ENCODE measurements at places on chromosomes 7 and 10.

DNA sequence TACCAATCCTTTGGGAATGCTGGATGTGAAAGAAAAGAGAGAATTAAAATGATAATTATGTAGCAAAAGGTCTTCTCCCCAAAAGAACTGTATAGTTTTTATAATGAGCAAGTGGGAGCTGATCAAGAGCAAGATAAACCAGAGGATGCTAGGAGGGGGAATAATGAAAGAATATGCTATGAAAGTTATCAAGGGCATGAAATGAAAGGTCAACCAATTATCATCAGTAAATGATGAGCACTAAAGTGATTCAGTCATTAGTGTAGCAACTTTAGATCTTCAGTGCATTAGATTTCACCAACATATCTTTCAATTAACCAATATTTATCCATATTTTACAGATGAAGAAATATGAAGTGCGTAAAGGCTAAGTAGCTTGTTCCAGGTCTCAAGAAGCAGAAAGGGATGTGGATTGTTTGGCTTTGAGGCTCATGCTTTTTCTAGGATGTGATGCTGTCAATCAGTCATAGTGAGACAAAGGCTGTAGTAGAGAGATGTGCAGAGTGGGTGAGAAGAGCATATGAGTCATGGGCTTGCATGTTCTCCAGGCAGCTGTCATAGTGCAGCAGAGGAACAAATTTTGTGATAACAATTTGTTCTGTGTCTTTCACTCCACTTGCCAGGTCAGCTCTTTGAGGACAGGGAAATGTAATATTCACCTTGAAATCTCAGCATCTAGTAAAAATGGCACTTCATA lies 5.7 kb upstream of the OR2F2 start:
- DNase-seq: no peak

GRCh38 chr10:129380279-129380678 lies 86.8 kb upstream of the MGMT start:
- DNase-seq: no peak

GRCh38 chr7:25854608-25855497 lies 297.1 kb upstream of the NFE2L3 start:
- peak; percentile 93 for DNase-seq

DNA sequence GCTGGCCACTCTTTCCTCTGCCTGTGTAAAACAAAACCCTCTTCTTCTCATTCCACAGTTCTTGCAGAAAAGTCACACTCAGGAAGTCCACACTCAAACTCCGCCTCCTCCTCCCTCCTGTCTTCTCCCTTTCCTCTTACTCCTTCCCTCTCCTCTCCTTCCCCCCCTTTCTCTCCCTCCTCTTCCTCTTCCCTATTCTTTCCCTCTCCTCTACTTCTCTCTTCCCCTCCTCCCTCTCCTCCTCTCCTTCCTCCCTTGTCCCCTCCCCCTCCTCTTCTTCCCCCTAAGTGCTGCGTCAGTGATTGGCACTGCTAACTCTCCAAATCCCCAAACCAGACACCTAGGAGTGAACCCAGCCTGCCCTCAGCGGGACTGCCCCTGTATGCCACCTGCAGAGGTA lies 67.0 kb downstream of the ZNF467 start:
- no peak for DNase-seq

DNA sequence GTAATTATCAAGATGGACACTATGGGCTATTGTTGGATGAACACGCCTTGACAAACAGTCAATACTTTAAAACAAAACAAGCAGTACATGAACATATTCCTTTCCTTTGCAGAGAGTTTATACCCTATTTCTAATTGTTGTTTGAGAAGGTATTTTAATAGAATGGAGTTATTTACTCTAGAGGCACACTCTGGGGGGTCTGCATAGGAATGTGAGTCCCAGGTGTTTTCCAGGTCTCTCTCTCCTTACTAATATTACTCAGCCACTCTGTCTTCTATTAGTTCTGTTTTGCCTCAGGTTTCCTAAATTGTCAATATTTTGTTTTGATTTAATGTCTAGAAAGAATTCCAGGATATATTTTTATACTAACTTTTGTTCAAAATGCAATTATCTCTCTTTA lies 1091.4 kb downstream of the CNTNAP2 start:
- DNase-seq: no peak

DNA sequence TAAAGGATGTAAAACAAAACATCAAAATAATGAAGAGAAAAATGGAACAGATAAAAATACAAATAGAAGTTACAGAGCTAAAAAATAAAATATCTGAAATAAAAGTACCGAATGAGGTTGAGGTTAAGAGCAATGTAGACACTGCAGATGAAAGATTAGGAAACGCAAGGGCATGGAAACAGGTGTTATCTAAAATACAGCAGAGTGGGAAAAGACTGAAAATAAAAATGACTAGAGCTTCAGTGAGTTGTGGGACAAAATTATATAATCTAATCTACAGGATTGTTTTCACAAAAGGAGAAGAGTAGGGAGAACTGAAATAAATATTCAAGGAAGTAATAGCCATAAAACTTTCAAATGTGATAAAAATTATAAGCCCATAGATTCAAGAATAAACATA lies 123.8 kb downstream of the PTEN start:
- no peak for DNase-seq

- DNase-seq: no peak
These were observed 146.0 kb downstream of the TNS3 start for GRCh38 chr7:47435889-47436312.

GRCh38 chr10:91032611-91033206 lies 111.8 kb upstream of the ANKRD1 start:
- no peak for DNase-seq

- no peak for DNase-seq
These were observed 54.8 kb downstream of the OTUD1 start for GRCh38 chr10:23493711-23494110.

- DNase-seq: peak; percentile 9
These were observed 88.3 kb downstream of the GOLGA7B start for GRCh38 chr10:97937928-97938327.

GRCh38 chr10:8071006-8071405 lies 16.5 kb downstream of the GATA3 start:
- DNase-seq: no peak

- DNase-seq: no peak
These were observed 798 bp downstream of the BLNK start for GRCh38 chr10:96270571-96270970.

DNA sequence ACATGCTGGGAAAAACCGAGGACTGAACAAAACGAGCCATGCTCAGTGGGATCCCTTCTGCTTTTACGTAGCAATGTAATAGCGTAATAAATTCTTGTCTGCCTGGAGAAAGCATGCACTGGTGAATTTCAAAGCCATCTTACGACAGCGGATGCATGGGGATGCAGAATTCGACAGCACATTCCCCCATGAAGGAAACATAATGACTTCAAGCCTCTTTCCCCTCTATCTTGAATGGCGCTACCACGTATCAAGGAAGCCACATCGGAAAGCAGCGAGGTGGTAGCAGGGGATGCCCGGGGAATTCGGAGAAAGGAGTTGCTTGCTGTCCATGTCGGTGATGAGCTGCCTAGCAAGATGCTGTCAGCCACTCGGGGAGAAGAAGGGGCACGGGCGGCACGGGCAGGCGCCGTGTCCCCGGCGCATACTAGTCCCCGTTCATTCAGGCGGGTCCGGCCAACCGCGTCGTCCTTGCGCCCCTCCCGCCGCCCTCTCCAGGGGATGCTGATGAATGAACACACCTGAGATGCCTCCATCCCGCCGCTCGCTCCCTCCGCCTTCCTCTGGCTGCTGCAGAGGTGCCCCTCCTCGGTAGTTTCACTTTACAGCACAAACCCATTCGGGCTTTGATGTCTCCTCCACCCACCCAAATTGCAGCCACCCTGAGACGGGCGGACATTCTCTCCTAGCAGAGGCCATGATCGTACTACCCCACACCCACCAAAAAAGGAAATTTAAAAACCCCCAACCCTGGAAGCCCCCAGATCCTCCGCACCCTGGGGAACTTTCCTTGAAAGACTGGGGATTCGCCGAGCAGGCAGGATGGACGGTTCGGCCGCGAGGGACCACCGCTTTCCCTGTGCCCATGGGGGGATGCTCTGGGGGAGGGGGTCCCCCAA lies 644 bp downstream of the SORBS1 start:
- DNase-seq: peak; percentile 63

DNA sequence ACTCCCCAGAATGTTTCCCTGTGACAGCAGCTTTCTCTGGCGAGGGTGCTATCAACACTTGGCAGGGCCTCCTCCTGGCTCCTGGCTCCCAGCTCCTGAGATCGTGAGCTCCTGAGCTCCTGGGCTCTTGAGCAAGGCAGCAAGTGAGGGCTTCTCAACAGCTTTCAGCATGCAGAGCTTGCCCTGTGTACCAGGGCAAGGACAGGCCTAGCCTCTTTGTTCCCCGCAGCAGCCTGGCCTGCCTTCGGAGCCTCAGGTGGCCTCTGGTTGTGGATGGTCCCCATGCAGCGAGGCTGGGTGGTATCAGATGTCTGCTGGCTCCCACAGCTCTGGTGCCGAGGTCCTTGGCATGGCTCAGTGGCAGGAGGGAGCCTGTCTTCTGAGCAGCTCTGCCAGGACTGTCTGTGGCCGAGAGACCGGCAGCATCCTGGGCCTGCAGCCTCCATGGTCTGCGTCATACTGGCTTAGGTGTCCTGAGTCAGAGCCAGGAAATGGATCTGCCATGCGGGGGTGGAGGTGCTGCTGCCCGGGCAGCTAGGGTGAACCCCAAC lies 44.2 kb downstream of the ZMIZ1 start:
- DNase-seq: no peak

Measured in NCI-H510A (cell line).